ENCODE measurements at places on chromosomes 5 and 9.

GRCh38 chr5:168366116-168366515 lies 74.7 kb downstream of the WWC1 start:
- no peak for DNase-seq

- DNase-seq: no peak
Observed at GRCh38 chr9:95079461-95079860, 238.0 kb downstream of the FANCC start.

DNA sequence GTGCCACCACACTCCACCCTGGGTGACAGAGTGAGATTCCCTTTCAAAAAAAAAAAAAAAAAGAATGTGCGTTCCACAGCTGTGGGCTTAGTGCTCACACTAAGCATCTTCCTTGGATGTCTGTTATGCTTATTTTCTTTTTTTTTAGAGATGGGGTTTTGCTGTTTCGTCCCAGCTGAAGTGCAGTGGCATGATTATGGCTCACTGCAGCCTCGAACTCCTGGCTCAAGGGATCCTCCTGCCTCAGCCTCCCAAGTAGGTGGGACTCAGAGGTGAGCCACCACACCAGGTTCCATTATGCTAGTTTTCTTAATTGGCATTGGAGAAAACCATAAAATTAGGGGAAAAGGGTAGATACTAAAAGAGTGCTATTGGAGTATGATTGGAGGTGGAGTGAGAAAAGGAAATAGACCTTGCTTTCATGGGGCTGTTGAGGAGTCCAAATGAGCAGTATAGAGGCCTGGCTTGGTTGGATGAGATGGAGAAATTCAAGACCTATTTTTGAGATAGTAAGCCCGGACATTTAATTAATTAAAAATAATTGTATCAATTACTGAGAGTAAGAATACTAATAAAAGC lies 978 bp upstream of the BRD3OS start:
- DNase-seq: no peak

GRCh38 chr9:99818500-99818899 lies 3.2 kb upstream of the NR4A3 start:
- no peak for DNase-seq

DNA sequence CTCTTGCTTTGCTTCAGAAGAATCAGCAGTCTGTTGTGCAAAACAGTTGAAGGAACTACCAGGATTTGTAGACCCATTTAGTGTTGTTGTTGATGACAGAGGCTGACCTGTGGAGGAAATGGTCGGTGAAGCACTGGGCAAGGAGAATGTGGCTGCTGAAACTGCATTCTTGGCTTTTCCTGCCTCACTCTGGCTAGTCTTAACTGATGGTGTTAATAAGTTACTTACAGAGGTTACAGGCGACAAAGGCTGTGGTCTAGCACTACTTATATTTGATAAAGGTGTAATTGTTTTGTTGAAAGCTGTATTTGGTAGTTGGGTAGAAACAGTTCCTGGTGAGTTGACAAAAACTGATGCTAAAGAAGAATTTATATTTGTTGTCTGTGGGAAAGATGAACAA lies 31.5 kb downstream of the MLANA start:
- no peak for DNase-seq

DNA sequence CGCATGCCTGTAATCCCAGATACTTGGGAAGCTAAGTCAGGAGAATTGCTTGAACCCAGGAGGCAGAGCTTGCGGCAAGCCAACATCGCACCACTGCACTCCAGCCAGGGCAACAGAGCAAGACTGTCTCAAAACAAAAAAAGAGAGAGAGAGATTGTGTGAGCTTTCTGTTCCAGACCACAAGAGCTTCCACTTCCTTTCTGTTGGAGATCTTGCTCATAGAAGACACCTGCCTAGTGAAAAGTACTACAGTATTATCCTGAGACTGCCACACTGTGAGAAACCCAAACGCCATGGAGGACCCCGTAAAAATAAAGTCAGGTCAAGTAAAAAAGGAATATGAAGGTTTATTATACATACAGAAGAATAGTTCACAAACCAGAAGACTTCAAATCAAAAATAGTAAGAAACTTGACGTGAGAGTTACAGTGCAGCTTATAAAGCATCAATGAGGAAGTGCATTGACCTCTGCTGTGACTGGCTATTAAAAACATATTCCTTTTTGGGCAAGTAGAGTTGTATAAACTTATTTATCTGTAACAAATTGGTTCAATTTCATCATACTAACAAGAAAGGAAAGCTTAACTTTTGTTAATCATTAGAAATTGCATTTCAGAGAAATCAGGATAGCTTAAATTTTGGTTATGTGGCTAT lies 4.3 kb upstream of the EMB start:
- DNase-seq: no peak

- DNase-seq: no peak
Observed at GRCh38 chr5:55600497-55601203, 65.9 kb upstream of the PLPP1 start.

DNA sequence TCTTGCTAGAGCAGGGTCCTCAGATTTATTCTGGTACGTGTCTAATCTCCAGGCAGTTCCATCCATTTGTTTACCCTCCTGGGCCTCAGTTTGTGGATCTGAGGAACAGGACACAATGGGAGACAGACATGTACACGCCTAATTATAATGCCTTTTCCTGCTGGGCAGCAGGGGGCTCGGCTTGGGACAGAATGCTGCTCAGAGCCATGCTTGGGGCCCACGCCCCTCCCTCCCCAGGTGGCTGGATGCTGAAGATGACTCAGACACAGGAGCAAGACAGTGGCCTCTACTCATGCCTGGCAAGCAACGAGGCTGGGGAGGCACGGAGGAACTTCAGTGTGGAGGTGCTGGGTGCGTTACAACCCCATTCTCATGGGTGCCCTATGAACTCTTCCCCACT lies 72.7 kb upstream of the ASS1 start:
- DNase-seq: no peak
